ENCODE measurements at places on chromosomes 13 and 19.

DNA sequence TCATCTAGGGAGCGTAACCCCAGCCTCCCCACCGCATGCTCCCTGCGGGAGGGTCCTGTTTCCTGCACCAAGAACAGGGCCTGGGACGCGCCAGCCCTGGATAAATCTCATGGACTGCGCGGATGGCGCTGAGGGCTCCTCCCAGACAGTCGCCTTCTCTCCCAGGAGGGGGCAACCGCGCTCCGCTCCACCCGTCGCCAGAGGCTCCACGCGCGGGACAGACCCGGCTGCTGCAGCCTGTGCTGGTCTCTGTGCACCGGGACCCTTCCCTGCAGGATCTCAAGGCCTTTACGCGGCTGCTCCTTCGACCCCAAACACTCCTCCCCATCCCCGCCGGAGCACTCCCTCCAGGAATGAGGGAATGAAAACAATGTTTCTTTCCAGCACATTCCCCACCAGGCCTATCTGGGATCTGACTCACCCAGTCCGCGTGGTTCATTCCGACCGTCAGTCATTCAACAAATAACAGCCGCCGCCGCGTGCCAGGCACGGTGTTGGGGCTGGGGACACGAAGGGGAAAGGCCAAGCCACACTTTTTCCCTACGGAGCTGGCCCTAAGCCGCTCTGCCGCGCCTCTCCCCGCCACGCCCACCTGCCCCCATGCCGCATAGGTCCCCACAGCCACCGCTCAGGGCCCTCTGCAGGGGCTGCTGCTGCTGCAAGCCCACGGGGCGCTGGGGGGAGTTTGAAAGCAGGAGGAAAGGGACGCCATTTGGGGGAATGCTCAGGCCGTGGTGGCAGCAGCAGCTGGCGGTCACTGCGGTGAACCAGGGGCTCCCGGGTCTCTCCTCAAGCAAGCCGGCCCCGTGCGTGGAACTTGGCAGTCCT lies 6.0 kb downstream of the PNMA8B start:
- DNase-seq: no peak

GRCh38 chr13:113432506-113433270 lies 20.6 kb downstream of the ADPRHL1 start:
- no peak for DNase-seq

GRCh38 chr13:31264151-31264550 lies 64.4 kb downstream of the B3GLCT start:
- DNase-seq: no peak

GRCh38 chr19:11137542-11138384 lies 17.8 kb downstream of the SPC24 start:
- no peak for DNase-seq

- no peak for DNase-seq
These were observed 311.6 kb downstream of the ENOX1 start for GRCh38 chr13:43475140-43475539.

DNA sequence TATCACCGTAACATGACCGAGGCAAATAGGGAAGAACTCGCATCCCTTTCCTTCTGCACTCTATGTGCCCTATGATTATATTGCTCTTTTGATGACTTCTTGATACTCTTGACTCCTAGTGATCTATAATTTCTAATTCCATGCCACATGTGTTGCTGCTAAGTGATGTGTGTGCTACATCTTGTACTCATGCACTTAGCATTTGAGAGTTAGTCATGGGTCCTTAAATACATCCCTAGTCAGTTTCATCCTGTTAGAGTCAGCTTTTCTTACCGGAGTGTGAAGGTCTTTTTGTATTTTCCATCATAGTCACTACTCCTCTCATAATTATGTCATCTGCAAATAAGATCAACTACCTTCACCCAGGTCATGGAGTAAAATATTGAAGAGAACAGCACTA lies 30.2 kb downstream of the RXFP2 start:
- DNase-seq: no peak

Data from cortex of kidney (tissue), 1 donor.